ENCODE measurements at places on chromosomes 11 and 22.

GRCh38 chr11:128902515-128903066 is 11.4 kb downstream of the KCNJ5 start:
- no peak for DNase-seq

DNA sequence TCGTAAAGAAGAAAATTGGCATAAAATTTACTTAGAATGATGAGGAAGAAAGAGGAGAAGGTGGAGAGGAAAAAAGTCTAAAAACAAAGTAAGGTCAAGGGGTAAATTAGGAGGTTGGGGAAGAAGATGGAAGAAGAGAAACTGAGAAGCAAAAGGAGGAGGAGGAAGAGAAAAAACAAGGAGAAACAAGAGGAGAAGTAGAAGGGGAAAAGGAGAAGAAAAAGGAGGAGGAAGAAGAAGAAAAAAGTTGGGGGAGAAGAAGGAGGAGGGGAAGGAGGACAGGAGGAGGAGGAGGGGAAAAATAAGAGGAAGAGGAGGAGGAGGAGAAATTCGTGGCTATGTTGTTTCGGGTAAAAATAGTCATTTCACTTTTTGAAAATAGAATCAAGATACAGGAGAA is 42.4 kb downstream of the IL10RA start:
- no peak for DNase-seq

- DNase-seq = no peak
Observed at GRCh38 chr22:40407831-40408717, 37.7 kb downstream of the SGSM3 start.

DNA sequence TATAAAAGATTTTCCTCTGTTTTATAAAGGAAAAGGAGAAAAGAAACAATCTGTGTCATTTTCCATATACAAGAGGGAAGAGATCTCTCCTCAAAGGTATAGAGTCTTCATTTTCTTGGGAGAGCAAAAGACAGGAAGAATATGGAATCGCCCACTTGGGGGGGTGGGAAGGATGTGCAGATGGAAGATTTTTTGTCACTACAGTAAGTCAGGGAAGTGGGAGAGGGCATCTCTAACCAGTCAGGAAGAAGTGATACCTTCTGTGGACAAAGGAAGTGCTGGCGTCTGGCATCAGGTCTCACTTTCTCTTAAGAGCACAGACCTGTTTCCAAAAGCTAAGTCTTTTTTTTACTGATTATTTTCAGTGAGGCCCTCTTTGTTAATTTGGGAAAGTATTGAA is 1.4 kb downstream of the PRR14L start:
- DNase-seq = no peak

GRCh38 chr11:92967178-92967577 is 2.3 kb upstream of the MTNR1B start:
- DNase-seq = no peak

DNA sequence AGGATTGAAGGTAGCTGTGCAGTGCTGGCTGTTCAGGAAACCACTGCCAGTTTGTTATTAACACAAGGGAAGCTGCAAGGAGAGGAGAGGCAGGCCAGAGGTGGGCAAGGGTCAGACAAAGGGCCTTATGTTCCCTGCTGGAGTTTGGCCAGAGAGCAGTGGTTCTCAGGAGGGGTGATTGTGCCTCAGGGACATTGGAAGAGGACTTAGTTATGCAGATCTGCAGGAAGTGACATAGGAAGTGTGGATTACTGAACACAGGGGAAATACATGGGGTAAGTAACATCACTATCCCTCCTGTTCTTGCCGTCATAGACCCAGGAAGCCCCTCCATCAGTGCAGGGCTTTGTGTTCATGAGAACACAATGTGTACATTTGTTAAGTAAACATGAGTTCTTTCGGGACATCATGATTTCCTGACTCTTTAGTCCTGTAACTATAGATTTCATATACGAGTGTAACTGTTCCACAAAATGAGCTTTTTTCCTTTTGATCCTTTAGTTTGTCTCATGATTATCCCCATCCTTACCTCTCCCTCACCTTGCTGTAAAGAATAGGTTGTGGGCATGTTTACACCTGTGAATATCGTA is 5.9 kb downstream of the SRRD start:
- DNase-seq = no peak

DNA sequence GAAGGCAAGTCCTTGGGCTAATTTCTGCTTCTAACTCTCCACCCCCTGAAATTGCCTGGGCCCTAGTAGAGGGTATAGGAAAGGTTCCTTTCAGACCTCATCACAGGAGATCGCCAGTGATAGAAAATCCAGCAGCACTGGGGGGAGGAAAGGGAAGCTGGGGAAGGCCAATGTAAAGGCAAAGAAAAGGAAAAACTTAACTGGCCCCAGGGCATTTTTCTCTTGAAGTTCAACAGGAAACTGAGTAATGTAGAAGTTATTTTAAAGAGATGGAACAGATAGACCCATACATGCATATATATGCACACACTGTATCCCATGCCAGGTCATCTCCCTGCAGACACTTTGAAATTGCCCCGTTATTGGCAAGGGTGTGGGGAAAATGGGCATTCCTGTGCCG is 134.0 kb downstream of the TRIM44 start:
- DNase-seq = no peak

DNA sequence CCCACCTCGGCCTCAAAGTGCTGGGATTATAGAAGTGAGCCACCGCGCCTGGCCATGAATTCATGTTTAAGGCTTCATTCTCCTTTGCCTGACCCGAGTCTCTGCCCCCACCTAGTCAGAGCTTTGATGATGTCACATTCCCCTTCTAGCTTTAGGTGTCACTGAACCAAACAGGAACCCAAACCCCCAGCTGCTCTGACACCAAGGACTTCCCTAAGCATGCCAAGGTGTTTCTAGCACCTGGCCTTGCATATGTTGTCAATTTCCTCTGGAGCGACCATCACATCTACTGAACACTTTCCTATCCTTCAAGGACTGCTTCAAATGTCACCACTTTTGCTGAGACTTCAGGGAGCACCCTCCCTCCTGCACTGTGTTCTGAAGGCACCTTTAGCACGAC is 2.3 kb downstream of the F2 start:
- DNase-seq = no peak

DNA sequence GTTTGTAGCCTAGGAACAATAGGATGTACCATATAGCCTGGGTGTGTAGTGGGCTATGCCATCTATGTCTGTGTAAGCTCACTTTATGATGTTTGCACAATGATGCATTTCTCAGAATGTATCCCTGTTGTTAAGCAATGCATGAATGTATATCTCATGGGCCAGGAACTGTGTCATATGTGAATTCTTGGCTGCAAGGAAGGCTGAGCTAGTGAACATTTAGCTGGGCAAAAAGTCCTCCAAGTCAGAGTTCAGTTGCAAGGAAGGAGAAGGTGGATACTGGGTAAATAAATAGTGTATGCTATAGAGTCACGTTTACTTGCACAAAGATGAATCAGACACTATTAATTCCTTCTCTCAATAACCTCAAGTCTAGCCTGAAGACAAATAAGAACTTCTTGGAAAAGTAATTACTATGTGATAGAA is 136.1 kb downstream of the EHF start:
- no peak for DNase-seq

GRCh38 chr11:64577202-64577601 is 13.8 kb upstream of the SLC22A12 start:
- no peak for DNase-seq

GRCh38 chr11:24642648-24643047 is 145.8 kb downstream of the LUZP2 start:
- no peak for DNase-seq

DNA sequence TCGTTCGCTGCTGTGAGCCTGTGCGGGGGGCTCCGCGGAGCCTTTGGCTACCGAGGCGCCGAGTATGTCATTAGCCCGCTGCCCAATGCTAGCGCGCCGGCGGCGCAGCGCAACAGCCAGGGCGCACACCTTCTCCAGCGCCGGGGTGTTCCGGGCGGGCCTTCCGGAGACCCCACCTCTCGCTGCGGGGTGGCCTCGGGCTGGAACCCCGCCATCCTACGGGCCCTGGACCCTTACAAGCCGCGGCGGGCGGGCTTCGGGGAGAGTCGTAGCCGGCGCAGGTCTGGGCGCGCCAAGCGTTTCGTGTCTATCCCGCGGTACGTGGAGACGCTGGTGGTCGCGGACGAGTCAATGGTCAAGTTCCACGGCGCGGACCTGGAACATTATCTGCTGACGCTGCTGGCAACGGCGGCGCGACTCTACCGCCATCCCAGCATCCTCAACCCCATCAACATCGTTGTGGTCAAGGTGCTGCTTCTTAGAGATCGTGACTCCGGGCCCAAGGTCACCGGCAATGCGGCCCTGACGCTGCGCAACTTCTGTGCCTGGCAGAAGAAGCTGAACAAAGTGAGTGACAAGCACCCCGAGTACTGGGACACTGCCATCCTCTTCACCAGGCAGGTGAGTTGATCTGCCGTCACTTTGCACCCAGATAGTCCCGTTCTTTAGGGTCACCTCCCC is 1.0 kb downstream of the ADAMTS15 start:
- no peak for DNase-seq

GRCh38 chr22:49826603-49827270 is 936 bp downstream of the BRD1 start:
- DNase-seq = no peak

DNA sequence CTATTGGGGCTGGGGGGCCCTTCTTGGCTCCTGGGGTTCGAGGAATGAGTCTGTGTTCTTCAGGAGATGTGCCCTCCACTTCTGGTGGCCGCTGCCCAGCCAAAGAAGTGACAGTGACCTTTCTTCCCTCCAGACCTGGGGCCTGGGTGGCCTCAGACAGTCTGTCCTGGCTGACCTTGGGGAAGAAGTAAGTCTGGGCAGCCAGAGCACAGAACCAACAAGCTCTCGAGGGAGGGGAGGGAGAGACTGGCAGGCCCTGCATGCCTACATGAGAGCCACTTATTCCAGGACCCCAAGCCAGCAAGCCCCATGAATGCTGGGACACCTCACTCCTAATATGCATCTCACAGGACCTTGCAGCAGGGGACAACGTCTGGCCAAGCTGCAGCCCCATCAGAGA is 27.1 kb upstream of the STK33 start:
- DNase-seq = no peak
